ENCODE measurements at places on chromosomes 12 and 14.

DNA sequence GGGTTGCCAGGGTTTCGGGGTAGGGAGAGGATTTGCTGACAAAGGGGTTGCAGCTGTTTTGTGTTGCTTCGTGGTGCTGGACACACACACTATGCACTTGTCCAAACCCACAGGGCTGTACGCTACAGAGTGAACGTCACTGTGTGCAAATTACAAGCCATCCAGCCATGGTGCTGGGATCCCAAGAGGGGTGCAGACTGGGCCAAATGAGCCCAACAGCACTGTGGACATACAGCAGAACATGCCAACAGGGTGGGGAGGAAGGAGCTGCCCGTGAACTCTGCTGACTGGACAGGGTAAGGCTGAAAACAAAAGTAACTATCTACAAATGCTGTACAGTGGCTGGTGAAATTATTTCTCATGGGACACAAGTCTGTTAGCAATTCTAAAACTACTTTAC, 25.2 kb downstream of the POLE start:
- ATAC-seq: no peak

GRCh38 chr12:71972441-71973074, 33.9 kb downstream of the TPH2 start:
- ATAC-seq: no peak

- peak; percentile 62 for ATAC-seq
Measured at GRCh38 chr12:50985322-50985721, 33.0 kb downstream of the HIGD1C start.

- peak; percentile 30 for ATAC-seq
Measured at GRCh38 chr14:91872011-91872501, 4.7 kb upstream of the TC2N start.

DNA sequence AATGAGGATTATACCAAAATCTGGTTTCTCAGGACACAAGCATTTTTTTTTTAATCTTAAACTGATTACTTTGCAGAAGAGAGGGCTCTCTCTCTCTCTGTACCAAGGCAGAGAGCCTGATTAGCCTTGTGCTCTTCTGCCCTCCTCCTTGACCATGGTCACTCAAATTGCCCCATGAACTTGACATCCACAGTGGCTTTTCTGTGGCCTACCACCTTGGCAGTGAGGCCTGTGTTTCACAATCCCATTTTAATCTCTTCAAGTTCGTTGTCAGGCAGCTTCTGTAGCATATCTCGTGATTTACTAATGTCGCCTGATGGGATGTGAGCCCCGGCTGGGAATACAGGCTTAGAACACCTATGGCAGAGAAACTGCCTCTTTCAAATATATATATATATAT, 30.7 kb upstream of the PWP1 start:
- ATAC-seq: no peak

DNA sequence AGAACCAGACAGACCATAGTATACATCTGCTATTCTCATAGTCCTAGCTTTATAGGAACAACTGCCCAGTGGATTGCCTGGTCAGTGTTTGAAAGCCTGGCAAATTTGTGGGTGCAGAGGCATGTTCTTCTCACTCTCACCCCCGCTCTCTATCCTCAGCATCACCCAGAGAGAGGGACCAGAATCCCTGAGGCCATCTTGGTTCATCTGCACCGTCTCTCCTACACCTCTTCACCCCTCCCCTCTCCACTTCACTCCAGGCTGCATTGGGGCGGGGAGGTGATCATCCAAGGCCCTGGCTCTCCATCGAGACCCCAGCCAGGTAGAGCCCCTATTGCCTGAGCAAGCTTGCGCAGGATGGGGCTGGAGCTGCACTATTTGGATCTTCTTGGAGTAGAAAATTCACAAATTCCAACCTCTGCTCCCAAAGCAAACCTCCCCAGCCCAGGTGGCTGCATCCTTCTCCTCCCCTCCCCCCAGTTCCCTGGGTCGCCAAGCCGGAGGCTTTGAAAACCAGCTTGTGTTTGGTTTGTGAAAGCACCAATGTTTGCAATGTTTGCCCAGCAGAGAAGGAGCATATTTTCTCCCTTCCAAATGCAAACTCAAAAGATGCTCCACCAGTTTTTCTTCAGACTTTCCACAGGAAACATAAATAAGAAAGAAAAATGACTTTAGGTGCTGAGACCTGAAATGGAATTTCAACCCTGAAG, 18.6 kb upstream of the COL2A1 start:
- no peak for ATAC-seq

DNA sequence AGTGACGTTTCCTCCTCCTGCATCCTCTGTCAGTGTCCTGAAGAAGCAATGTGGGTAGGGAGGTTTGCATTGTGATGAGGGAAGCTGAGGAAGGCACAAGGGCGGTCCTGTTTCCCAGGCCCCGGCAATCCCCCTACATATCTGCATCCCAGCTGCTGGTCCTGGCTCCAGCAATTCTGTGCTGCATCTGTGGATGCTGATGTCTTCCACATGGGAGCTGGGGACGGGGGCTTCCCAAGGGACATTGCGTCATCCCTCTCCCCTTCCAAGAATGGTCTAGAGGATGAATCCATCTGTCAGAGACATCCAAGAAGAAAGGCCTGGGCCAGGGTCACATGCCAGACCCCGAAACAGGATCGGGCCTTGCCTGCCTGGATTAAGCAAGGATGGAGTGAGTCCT, 52.1 kb downstream of the TSPAN11 start:
- ATAC-seq: no peak

- ATAC-seq: no peak
Measured at GRCh38 chr12:6294156-6295093, 16.1 kb upstream of the PLEKHG6 start.

DNA sequence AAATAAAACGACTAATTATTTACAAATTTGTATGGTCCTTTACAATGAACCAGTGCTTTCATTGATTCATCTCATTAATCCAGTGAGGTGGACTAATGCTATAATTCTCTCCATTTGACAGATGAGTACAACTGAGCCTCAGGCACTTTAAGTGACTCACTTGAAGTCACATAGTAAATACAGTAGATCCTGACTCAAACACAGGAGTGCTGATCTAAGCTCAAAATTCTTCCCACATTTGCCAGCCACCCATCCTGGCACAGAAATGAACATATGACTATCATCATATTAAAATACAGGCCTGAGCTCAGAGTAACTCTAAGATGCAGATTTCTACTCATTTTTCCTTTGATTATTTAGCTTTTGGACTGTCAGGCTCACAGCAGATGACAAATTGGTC, 30.6 kb downstream of the SLC16A7 start:
- ATAC-seq: peak; percentile 68

- no peak for ATAC-seq
Measured at GRCh38 chr14:31705731-31706130, 144.5 kb downstream of the NUBPL start.

- ATAC-seq: no peak
Measured at GRCh38 chr14:29627137-29627536, 300.5 kb downstream of the PRKD1 start.

DNA sequence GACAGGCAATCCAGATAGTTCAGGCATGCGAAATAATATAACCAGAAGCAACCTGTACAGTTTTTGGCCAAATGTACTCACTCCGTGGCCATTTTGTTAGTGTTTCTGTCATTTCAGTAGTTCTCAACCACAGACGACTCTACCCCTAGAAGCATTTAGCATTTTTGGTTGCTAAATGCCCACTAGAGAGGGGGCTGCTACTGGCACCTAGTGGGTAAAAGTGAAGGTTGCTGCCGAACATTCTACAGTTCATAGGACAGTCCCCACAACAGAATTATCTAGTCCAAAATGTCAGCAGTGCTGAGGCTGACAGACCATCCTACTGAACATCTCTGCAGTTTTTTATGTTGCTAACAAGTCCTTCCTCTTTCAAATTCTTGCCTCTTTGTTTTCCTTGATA, 107.4 kb downstream of the TSHR start:
- ATAC-seq: no peak

GRCh38 chr12:101690544-101691098, 6.8 kb upstream of the CHPT1 start:
- no peak for ATAC-seq

GRCh38 chr14:95254288-95254687, 65.4 kb downstream of the CLMN start:
- ATAC-seq: no peak

DNA sequence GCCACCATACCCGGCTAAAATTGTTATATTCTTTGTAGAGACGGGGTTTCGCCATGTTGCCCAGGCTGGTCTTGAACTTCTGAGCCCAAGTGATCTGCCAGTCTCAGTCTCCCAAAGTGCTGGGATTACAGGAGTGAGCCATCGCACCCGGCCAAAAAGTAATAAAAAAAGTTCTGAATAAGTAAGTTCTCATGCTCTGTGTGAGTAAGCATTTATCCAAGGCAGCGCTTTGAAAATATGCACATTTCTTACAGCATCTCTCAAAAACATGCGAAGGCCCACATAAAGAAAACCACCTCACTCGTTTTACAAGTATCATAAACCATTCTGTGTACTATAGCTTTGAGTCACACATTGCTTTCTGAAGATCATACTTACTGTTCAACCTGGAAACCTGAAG, 8.6 kb downstream of the GIT2 start:
- ATAC-seq: peak; percentile 96

GRCh38 chr12:116700066-116700465, 37.8 kb downstream of the SPRING1 start:
- no peak for ATAC-seq

- ATAC-seq: no peak
Measured at GRCh38 chr12:129540249-129540648, 363.6 kb downstream of the TMEM132D start.

GRCh38 chr14:91335191-91336092, 82.2 kb downstream of the CCDC88C start:
- no peak for ATAC-seq

DNA sequence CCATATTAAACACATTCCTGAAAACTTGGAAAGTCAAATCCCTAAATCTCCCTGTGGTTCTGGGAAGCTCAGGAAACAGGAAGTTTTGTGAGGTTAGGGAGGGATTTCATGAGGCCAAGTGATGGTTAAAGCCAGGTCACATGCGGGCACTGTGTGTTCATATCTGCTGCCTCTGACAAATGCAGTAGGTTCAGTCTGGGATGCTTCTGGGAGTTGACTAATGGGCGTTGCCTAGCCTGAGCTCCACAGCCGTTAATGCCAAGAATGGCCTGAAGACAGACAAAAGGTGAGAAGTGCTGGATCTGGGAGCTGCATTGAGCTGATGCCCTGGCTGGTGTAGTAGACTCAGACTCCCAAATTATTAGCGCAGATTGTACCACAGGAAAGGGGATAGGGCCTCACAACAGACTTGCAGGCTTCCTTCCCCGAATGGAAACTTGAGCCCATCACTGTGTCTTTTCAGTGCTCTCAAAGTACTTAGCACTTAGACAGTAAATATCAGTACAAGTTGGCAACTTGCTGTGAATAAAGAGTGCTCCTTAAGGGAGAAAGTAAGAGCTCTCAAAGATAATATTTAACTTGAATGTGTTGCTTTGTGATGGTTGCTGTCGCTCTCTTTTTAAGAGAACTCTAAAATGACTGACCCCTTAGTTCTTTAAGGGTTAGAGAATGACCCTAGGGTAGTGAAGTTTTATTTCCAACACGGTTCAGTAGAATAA, 17.3 kb downstream of the GSG1 start:
- ATAC-seq: no peak

GRCh38 chr12:118212606-118213005, 76.7 kb downstream of the PEBP1 start:
- no peak for ATAC-seq

- no peak for ATAC-seq
Measured at GRCh38 chr14:100900837-100901390, 2.6 kb downstream of the RTL1 start.

GRCh38 chr14:22474730-22475351, 114.2 kb downstream of the DAD1 start:
- ATAC-seq: no peak

DNA sequence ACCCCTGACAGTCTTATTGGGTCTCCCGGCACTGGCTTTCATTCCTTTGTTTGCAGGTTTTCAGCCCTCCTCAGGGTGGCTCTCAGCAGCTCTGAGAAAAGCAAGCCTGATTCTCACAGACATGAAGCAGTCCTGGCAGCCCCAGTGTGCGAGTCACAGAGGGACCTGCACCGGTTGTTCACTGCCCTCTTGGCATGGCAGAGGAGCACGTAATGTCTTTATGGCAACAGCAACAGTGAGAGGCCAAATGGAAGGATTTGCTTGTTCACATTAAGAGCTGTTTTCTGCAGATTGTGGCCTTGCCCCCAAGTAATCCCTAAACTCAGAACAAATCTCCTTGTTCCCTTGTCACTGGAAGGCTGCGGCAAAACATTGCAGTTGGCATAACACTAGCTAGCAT, 3.4 kb downstream of the KCNA5 start:
- no peak for ATAC-seq

DNA sequence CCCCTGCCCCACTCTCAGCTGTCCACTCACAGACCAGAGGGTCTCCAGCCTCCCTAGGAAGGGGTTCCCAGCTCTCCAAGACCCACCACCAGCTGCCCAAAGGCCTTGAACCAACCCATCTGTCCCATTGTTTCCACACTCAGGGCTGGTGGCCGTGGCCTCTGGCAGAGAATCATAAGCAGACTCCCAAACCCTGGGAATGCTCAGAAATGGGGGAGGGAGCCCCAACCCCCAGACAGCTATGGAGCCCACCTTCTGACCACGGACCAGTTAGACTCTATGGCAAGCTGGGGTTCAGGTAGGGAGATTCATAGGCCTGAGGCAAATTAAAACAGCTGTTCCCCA, 280.0 kb downstream of the DPF3 start:
- no peak for ATAC-seq

DNA sequence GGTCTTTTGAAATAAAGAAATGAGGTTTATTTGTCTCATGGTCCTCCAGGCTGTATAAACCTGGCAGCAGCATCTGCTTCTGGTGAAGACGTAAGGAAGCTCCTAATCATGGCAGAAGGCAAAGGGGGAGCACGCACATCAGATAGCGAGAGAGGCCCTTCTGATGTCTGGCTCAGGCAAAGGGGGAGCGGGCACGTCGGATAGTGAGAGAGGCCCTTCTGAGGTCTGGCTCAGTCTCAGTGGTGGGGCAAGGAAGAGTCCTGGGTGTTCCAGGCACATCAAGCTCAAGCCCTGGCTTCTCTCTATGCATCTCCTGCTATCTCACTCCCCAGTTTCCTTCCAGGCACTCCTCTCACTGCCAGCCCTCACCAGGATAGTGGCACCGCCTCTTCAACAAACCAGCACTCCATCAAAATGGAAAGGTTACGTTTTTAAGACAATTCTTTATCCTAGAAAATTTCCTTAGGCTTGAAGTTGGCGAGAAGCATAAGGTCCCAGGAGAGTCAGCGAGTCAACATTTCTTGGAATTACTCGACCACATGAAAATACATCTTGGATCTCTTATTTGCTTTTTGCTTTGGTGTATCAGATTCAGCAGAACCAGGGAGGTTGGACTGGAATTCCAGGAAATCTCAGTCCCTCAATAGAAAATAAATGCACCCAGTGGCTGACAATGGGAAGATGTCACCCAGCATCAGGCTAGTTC, 189.6 kb upstream of the TMEM132C start:
- ATAC-seq: no peak

DNA sequence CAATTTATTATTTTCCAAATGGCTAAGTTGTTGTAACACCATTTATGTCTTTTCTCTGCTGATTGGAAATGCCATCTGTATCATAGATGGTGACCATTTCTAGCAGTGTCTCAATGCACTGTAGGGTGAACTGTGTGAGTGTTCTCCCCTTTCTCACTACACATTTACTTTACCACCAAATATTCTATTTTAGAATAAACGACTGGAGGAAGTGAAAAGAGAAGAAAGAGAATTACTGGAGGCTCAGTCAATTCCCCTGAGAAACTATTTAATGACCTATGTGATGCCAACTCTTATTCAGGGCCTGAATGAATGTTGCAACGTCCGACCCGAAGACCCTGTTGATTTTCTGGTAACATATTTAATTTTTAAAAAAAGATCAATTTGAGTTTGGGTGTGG, 15.5 kb upstream of the PAPOLA start:
- no peak for ATAC-seq

All from activated CD4-positive, CD25-positive, alpha-beta regulatory T cell treated with anti-CD3 and anti-CD28 coated beads, Interleukin-2, amount 50 U/mL, for 24 hours (primary cell).